ENCODE measurements at places on chromosomes 3 and 15. TPM values are rescaled to one million over a fixed set of nuclear protein-coding genes. Genes with fewer than 3 reads are reported as not detected.

DNA sequence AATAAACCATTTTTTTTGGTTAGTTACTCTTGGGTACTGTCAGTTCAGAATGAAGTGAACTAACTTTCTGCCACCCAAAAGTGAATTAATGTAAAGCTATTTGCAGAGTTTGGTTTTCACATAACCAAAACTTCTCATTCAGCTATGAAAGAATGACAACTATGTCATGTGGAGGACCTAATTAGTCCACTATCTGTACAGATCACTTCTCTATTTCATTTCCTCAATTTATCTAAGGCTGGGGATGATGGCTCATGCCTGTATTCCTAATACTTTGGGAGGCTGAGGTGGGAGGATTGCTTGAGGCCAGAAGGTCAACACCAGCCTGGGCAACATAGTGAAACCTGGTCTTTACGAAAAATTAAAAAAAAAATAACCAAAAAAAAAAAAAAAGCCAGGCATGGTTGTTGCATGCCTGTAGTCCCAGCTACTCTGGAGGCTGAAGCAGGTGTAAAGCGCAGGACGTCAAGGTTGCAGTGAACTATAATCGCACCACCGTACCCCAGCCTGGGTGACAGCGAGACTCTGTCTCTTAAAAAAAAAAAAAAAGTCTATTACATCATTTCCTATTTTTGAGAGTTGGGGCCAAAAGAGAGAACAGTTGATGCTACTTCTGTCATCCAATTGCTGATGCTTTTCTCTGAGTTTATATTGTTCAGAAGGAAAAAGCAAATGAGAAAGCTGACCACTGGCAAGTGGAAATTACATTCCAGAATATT is 8.7 kb downstream of the HYPK start:
- no peak for DNase-seq

DNA sequence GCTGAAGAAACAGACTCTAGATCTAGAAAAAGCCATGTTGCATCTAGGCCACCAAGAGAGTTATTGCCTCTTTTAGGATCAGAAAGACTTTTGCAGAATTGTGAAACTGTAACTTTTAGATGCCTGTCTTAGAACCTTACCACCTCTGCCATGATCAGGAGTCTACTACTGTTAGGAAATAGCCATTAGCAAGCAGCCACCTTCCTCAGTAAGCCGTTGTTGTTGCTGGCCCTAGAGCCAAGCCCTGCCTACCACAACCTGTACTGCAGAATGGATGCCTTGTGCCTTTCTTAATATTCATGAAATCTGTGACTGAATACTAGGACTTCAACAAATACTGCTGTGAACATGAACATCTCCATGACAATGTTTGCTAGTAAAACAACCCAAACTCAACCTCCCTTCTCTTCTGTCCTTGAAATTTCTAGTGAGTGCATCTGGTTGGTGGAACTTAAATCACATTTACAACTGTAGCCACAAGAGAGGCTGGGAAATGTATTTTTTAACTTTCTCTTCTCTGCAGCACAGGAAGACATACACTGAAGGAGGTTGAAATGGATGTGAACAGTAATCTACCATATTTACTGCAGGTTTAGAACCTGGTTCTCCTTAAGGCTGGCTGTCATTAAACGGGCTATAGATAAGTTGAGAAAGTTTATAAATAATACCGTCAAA is 20.7 kb downstream of the RASA2 start:
- DNase-seq, result no peak

DNA sequence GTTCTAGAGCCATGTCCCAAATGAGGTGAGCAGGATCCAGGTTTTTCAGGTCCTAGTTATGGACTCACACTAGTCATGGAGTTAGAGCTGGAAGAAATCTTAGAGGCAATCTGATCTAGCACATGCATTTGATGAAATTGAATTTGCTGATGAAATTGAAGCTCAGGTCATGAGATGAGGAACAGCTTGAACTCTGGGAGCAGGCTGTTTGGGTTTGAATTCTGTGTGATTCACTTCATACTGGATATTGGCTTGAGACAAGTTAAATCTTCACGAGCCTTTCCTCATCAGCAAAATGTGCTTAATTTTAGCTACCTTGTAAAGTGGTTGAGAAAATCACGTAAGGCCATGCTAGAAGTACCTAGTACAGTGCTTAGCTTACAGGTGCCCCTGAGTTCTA is 33.5 kb upstream of the PARL start:
- DNase-seq, result no peak

GRCh38 chr15:82737975-82738374 is 28.3 kb upstream of the AP3B2 start:
- DNase-seq, result no peak

- DNase-seq, result peak; percentile 2
These were observed 59.5 kb downstream of the MINDY2 start for GRCh38 chr15:58830556-58830955.

- peak; percentile 54 for DNase-seq
These were observed at the start of gene UTS2B for GRCh38 chr3:191329654-191330529. TSS of gene UTS2B (minus strand) at chr3:191330526. CDS start at chr3:191282189, 48,337 bp downstream.

- no peak for DNase-seq
These were observed 363.2 kb upstream of the NAALADL2 start for GRCh38 chr3:174495928-174496327.

GRCh38 chr3:11699083-11699427 is 55.3 kb upstream of the VGLL4 start:
- DNase-seq, result no peak

DNA sequence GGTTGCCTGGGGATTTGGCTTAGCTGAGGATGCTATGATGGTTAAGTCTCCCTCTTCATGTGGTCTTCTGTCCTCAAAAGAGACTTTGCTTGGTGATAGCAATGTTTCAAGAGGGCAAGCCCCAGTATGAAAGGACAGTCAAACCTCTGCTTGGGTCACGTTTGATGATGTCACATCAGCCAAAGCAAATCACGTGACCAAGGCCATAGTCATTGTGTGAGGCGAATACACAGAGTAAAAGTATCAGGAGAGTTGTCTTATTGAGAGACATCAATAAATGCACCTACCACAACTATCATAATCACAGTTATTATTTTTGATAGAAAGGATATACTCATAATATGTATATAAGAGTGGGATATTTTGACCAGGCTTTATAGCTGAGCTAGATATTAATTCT is 243.0 kb downstream of the EPHA6 start:
- DNase-seq, result no peak

- no peak for DNase-seq
These were observed 7.2 kb downstream of the MAP6D1 start for GRCh38 chr3:183818041-183818620.

DNA sequence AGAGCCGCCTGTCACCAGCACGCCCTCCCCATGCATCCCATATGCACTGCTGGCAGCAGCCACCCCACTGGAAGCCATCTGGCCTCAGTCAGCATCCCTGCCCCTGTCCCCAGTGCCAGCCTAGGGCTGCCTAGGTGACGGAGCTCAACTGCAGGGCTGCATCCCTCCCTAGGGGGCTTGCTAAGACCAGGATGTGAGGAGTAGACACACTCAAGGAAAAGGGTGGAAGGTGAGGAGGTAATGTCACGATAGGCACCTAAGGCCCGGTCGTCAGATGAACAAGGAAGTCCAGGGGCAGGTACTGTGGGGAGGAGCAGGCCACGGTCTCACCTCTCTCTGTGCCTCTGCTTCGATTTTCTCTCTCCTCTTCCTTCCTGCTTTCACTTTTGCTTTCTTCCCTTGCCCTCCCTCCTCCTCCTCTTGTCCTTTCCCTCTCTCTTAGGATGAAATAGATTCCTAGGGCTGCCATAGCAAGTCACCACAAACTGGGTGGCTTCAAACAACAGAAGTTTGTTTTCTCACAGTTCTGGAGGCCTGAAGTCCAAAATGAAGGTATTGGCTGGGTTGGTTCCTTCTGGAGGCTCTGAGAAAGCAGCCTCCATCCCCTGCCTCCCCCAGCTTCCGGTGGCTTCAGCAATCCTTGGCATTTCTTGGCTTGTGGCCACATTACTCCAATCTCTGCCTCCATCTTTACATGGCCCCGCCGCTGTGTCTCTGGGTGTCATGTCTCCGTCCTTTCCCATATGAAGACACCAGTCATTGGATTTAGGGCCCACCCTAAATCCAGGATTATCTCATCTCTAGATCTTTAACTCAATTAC is 298.3 kb downstream of the SHQ1 start:
- no peak for DNase-seq

- DNase-seq, result peak; percentile 12
These were observed 22.0 kb upstream of the RBSN start for GRCh38 chr3:15120986-15121385.

GRCh38 chr3:32780071-32780734 is 37.6 kb upstream of the TRIM71 start:
- no peak for DNase-seq

GRCh38 chr15:49558929-49559328 is 61.7 kb downstream of the FAM227B start:
- no peak for DNase-seq

GRCh38 chr3:11547498-11547897 is 96.2 kb downstream of the VGLL4 start:
- no peak for DNase-seq

- DNase-seq, result no peak
These were observed 168.4 kb downstream of the WDR72 start for GRCh38 chr15:53591041-53591440.

GRCh38 chr3:67998281-67998680 is 343.9 kb upstream of the SUCLG2 start:
- no peak for DNase-seq

GRCh38 chr3:197520311-197521276 is 35.2 kb downstream of the BDH1 start:
- DNase-seq, result peak; percentile 78

- DNase-seq, result peak; percentile 40
These were observed 67.0 kb downstream of the PPCDC start for GRCh38 chr15:75090388-75090734.

DNA sequence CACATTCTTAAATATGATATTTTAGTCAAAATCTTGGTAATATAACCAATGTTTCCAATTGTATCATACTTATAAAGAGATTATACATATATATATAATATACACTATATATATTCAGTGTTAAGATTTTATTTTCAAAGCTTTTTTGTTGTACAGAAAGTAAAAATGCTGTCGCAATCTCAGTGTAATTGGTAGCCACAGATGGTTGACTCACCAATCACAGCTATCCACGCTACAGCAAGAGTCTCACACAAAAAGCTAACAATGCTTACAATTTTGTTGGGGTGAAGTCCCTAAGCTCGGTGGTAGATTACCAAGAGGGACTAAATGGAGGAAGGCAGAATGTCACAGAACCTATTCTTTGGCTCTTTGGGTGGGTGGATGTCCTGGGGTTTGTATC is 16.9 kb upstream of the CFAP161 start:
- no peak for DNase-seq

- DNase-seq, result no peak
These were observed 86.9 kb downstream of the DCLK3 start for GRCh38 chr3:36677331-36678007.

GRCh38 chr3:187130346-187131066 is 8.8 kb downstream of the RPL39L start:
- DNase-seq, result peak; percentile 52

GRCh38 chr15:75718328-75718727 is 5.7 kb upstream of the CSPG4 start:
- peak; percentile 67 for DNase-seq

GRCh38 chr3:100096866-100097265 is 17.4 kb downstream of the FILIP1L start:
- no peak for DNase-seq

DNA sequence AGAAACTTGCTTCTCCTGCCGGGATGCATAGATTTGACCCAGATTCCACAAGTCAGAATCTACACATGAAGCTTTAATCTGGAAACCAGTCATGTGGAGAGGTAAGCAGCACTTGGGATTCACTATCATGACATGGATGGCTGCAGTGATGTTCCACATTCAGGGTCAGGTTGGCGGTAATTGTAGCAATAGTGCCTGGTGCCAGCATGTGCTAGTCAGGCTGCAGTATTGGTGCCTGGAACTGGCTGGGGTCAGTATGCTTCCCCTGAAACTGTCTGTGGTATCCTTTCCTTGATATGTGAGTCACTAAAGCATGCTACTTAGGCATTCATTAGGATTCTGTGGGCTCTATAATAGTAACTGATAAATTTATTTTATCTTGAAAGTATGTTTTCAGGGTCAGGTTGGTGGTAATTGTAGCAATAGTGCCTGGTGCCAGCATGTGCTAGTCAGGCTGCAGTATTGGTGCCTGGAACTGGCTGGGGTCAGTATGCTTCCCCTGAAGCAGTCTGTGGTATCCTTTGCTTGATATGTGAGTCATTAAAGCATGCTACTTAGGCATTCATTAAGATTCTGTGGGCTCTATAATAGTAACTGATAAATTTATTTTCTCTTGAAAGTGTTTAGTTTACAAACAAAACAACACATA is 1439.2 kb downstream of the ZPLD1 start:
- no peak for DNase-seq

DNA sequence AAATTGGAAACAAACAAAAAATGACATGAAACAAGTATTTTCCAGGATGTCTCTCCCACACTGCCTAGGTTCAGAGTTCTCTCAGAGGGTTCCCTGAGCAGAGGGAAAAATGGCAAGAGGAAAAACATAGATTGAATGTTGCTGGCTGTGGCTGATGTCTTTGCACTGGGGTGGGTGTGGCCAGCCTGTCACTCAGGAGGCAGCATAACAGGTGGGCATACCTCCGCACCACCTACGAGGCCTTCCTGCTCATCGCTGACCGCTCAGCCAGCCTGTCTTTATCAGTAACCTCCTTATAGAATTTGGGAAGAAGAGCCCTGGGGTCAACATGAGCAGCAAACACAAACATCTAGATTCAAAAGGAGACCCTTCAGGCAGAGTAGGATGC is 216.6 kb upstream of the UMPS start:
- no peak for DNase-seq

Gene SPINT1
- total RNA-seq, result 297 TPM

Gene CIDEC
- not detected for total RNA-seq

Gene GPR149
- total RNA-seq, result not detected

Gene CPLX3
- total RNA-seq, result not detected

Gene CIAO2A
- 155 TPM for total RNA-seq

Gene MAGEL2
- total RNA-seq, result not detected

Gene PEX11A
- total RNA-seq, result not detected

Gene BFSP2
- total RNA-seq, result not detected

Gene CHDH
- total RNA-seq, result 13.4 TPM

Gene SLC25A20
- total RNA-seq, result 18.8 TPM

All from stomach (tissue), 19 donors.